ENCODE measurements at places on chromosomes 1 and 21.

- no peak overlapping the region for H3K4me3 ChIP-seq
- H3K4me1 ChIP-seq: no peaks in the 10 kb centered on the region
- no peaks in the 10 kb centered on the region for H3K27me3 ChIP-seq
- H3K27ac ChIP-seq: no peak overlapping the region
- H3K36me3 ChIP-seq: no peaks in the 10 kb centered on the region
Measured at GRCh38 chr21:46116189-46116775, 18.4 kb downstream of the COL6A2 start.

GRCh38 chr1:205630651-205631009, 1.2 kb downstream of the ELK4 start:
- peak overlapping the region; percentile 93 for H3K27ac ChIP-seq
- no peak for DNase-seq
- no peaks in the 10 kb centered on the region for H3K27me3 ChIP-seq
- no peaks in the 10 kb centered on the region for H3K36me3 ChIP-seq

GRCh38 chr1:16009678-16010077, 5.6 kb downstream of the SRARP start:
- no peak for DNase-seq
- no peaks in the 10 kb centered on the region for H3K36me3 ChIP-seq
- no peak overlapping the region for H3K27ac ChIP-seq
- peaks cover 26% of the 10 kb centered on the region for H3K4me1 ChIP-seq
- no peak overlapping the region for H3K4me3 ChIP-seq

GRCh38 chr1:109570414-109570813, 22.0 kb downstream of the GNAI3 start:
- H3K27me3 ChIP-seq: no peaks in the 10 kb centered on the region
- H3K4me3 ChIP-seq: no peak overlapping the region
- peak overlapping the region; percentile 62 for H3K27ac ChIP-seq
- H3K4me1 ChIP-seq: peaks cover 67% of the 10 kb centered on the region
- no peaks in the 10 kb centered on the region for H3K36me3 ChIP-seq

GRCh38 chr1:155128755-155129473, 1.2 kb downstream of the EFNA1 start:
- H3K4me1 ChIP-seq: peaks cover 74% of the 10 kb centered on the region
- H3K27ac ChIP-seq: peak overlapping the region; percentile 94
- DNase-seq: peak; percentile 75
- peak overlapping the region; percentile 79 for H3K4me3 ChIP-seq
- peaks cover 6% of the 10 kb centered on the region for H3K36me3 ChIP-seq
- no peaks in the 10 kb centered on the region for H3K27me3 ChIP-seq

GRCh38 chr1:207752456-207752998, 673 bp downstream of the CD46 start:
- peak; percentile 72 for DNase-seq
- peaks cover 73% of the 10 kb centered on the region for H3K4me1 ChIP-seq
- no peaks in the 10 kb centered on the region for H3K27me3 ChIP-seq
- H3K27ac ChIP-seq: peak overlapping the region; percentile 88
- no peaks in the 10 kb centered on the region for H3K36me3 ChIP-seq

DNA sequence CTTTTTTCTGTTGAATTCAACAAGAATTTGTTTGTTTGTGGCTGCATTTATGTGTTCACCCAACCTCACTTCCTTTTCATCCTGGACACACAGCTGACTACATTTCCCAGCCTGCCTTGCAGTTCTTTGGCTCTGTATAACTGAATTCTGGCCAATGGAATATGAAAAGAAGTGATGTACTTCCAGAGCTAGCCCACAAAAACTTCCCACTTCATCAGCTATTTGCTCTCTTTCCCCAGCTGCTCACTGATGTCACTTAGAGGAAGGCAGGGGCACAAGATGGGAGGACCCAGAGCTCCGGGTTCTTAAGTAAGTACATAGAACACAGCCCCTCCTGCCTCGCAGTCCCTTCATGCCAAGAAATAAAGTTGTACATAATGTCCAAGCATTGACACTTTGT, 235.0 kb upstream of the FGGY start:
- H3K36me3 ChIP-seq: no peaks in the 10 kb centered on the region
- H3K27ac ChIP-seq: no peak overlapping the region
- no peaks in the 10 kb centered on the region for H3K27me3 ChIP-seq
- peaks cover 52% of the 10 kb centered on the region for H3K4me1 ChIP-seq
- peak; percentile 45 for DNase-seq

GRCh38 chr1:41812051-41812450, 106.7 kb downstream of the HIVEP3 start:
- no peak overlapping the region for H3K27ac ChIP-seq
- H3K4me1 ChIP-seq: peaks cover 22% of the 10 kb centered on the region
- H3K4me3 ChIP-seq: no peak overlapping the region
- H3K27me3 ChIP-seq: no peaks in the 10 kb centered on the region
- DNase-seq: peak; percentile 69

DNA sequence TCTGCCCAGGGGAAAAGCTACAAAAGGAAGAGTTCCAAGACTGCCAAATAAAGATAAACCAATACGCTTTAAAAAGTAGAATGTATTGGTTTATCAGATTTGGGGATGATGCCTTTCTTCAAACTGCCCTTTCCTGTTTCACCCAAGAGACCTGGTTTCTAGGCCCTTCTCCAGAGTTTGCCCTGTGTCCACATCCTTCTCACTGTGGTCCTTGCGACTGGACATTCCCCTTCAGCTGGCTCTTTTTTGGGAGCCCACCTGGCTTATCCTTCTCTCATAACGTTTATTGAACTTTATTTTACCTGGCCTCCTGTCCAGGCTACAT, 490 bp upstream of the CZIB start:
- H3K4me1 ChIP-seq: peaks cover 20% of the 10 kb centered on the region
- H3K27me3 ChIP-seq: no peaks in the 10 kb centered on the region
- H3K36me3 ChIP-seq: no peaks in the 10 kb centered on the region
- peak overlapping the region; percentile 95 for H3K27ac ChIP-seq
- no peak overlapping the region for H3K4me3 ChIP-seq

- DNase-seq: no peak
- no peaks in the 10 kb centered on the region for H3K27me3 ChIP-seq
- H3K4me3 ChIP-seq: no peak overlapping the region
- no peaks in the 10 kb centered on the region for H3K4me1 ChIP-seq
Measured at GRCh38 chr1:22236166-22236565, 93.3 kb upstream of the WNT4 start.

- no peak for DNase-seq
- H3K4me3 ChIP-seq: no peak overlapping the region
- no peaks in the 10 kb centered on the region for H3K27me3 ChIP-seq
- no peaks in the 10 kb centered on the region for H3K4me1 ChIP-seq
- H3K27ac ChIP-seq: no peak overlapping the region
Measured at GRCh38 chr1:75908717-75909152, 23.5 kb downstream of the ASB17 start.

- H3K27ac ChIP-seq: no peak overlapping the region
- H3K27me3 ChIP-seq: no peaks in the 10 kb centered on the region
- no peak overlapping the region for H3K4me3 ChIP-seq
Measured at GRCh38 chr1:204754821-204755220, 69.3 kb upstream of the LRRN2 start.

GRCh38 chr1:11100149-11100493, 452 bp upstream of the EXOSC10 start:
- H3K4me1 ChIP-seq: peaks cover 19% of the 10 kb centered on the region
- DNase-seq: no peak
- no peaks in the 10 kb centered on the region for H3K36me3 ChIP-seq
- H3K27me3 ChIP-seq: no peaks in the 10 kb centered on the region

GRCh38 chr1:57831624-57832023, 407.8 kb upstream of the DAB1 start:
- H3K4me3 ChIP-seq: no peak overlapping the region
- DNase-seq: no peak
- H3K27ac ChIP-seq: no peak overlapping the region

DNA sequence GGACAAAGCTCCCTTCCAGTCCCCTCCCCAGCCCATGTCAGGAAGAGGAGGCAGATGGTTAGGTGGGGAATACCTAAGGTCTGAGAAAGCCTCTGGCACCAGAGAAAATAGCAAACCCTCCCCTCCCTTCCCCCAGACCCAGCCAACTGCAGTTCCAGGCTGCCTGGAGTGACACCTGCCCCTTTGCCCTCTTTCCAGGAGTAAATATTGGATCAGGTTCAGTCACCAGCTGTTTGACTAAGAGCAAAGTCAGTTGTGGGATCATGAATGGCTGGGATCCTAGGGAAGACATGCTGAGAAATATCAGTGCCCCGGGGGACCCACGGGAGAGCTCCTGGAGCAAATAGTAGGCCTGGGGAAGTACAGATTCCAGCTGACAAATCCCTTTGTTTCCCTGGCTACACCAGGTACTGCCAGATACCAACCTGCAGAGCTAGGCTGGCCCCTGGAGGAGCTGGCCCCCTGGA, 12.2 kb upstream of the CDK18 start:
- no peaks in the 10 kb centered on the region for H3K36me3 ChIP-seq
- DNase-seq: no peak
- H3K27ac ChIP-seq: peak overlapping the region; percentile 14
- no peak overlapping the region for H3K4me3 ChIP-seq
- no peaks in the 10 kb centered on the region for H3K27me3 ChIP-seq

DNA sequence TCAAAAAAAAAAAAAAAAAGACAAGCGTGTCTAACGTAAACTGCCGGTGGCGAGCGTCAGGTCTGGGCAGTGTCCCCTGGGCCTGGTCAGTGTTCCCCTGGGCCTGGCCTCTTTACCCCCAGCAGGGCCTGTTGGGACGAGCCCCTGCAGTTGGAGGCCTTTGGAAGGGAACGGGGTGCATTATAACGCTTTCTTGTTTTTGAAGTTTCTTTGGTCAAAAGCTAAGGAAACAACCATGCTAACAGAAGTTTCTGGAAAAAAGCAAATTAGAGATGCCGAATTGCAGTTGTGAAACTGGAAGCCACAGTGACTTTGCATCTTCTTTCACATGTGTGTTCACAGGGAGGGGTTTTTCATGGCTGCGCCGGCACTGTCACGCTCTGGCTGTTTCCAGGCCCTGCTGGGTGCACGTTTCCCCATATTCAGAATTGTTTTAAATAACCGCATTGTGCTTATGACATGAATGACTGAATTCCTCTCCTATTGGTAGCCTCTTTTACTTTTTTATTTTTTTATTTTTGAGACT, 16.0 kb downstream of the RRP1 start:
- no peak for DNase-seq
- H3K36me3 ChIP-seq: no peaks in the 10 kb centered on the region
- H3K27ac ChIP-seq: no peak overlapping the region
- no peaks in the 10 kb centered on the region for H3K4me1 ChIP-seq
- no peak overlapping the region for H3K4me3 ChIP-seq

DNA sequence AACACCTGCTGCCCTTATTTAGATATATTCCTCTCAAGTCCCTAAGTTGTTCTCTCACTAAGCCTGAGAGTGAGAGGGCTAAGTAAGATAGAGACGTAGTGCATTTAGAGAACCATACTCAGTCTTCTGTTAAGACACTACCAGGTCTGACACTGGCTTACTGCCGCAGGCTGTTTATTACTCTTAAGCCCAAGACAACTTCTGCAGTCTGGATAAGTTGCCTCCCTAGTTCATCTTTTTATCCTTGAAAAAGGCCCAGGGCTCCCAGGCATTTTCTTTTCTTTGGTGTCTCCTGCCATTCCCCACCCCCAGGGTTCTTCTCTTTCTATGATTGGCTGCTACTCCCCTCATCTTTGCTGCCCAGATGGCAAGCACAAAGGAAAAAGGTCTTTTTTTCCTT, 38.7 kb downstream of the CACHD1 start:
- no peak for DNase-seq
- no peak overlapping the region for H3K27ac ChIP-seq
- H3K4me1 ChIP-seq: peaks cover 27% of the 10 kb centered on the region
- no peak overlapping the region for H3K4me3 ChIP-seq
- no peaks in the 10 kb centered on the region for H3K27me3 ChIP-seq

DNA sequence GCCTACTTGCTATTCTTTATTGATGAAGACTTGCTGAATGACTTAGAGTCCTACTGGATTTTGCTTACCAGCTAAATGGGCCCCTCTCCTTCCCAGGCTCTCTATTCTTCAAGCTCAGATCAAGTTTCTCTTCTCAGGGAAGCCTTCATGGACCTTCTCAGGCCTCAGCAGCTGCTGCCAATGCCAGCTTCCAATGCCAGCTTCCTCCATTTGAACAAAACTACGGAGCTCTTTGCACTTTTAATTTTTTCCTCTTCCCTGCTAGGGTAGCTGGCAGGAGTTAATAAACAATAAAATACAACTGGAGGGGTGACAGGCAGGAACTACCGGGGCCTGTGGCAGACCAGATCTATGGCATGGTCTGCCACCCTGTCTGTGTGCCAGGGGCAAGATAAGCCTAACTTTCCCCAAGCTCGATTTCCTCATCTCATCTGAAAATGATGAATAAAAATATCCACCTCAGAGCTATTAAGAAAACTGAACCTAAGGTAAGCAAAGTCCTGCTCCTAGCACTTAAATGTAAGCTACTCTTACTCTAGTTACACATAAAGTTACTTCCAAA, 995 bp upstream of the IPO13 start:
- H3K27me3 ChIP-seq: no peaks in the 10 kb centered on the region
- peaks cover 43% of the 10 kb centered on the region for H3K4me1 ChIP-seq
- no peaks in the 10 kb centered on the region for H3K36me3 ChIP-seq

DNA sequence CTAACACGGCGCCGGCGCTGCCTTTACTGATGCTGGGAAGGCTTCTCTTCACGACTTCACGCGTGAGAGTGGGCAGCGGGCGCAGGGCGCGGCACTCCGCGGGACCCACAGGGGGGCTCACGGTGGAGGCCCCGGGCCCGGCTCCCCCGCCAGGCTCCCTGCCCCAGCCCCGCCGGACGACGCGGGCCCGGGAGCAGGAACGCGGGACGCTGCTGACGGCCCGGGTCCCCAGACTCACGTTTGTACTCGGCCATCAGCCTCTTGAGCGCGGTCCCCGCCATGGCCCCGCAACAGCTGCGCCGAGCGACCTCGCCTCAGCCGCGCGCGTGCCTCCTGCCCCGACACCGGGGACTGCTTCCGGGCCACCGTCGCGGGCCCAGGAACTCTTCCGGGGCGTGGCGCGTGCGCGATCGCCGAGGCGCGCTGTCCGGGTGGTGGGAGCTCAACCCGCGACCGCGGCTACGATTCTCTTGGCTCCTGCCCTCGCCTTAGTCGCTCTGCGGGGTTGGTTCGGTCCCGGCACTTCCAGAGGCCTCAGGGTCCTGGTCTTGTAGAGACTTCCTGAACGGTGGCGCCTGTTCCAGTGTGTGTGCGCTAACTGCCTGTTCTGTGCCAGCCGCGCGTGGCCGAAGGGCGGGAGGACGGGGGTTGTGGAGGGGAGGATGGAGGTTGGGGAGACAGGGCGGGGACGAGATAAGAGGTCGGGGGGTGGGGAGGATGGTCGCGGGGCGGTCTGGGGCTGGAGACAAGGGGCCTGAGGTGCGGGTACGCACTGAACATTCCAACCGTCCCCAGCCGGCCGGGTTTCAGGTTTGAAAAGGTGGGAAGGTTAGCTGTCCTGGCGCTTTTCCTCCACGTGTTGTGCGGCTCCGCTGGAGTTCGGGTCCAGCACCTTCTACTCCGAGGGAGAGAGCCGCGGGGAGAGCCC, at the start of gene UBE2G2:
TSS of gene UBE2G2 (minus strand) at position 353 of the 928 bp plus-strand sequence. CDS start at position 281, 72 bp downstream.
- H3K4me1 ChIP-seq: peaks cover 38% of the 10 kb centered on the region
- H3K27ac ChIP-seq: peak within 1 kb of the TSS; percentile 19
- peak; percentile 77 for DNase-seq
- H3K36me3 ChIP-seq: peaks cover 4% of the 10 kb centered on the region
- peak within 1 kb of the TSS; percentile 98 for H3K4me3 ChIP-seq

GRCh38 chr1:95974586-95974985, 740.6 kb downstream of the RWDD3 start:
- no peaks in the 10 kb centered on the region for H3K27me3 ChIP-seq
- no peak overlapping the region for H3K27ac ChIP-seq
- no peak for DNase-seq
- no peak overlapping the region for H3K4me3 ChIP-seq
- no peaks in the 10 kb centered on the region for H3K4me1 ChIP-seq
- no peaks in the 10 kb centered on the region for H3K36me3 ChIP-seq

- H3K27me3 ChIP-seq: no peaks in the 10 kb centered on the region
- DNase-seq: no peak
- no peak overlapping the region for H3K27ac ChIP-seq
- no peak overlapping the region for H3K4me3 ChIP-seq
- H3K36me3 ChIP-seq: no peaks in the 10 kb centered on the region
Measured at GRCh38 chr1:65021795-65022194, 55.4 kb upstream of the JAK1 start.

All from body of pancreas (tissue), 4 donors.